Daoy (cell line): ENCODE measurements at places on chromosomes 12 and 14. TPM values are rescaled to one million over a fixed set of nuclear protein-coding genes. Genes with fewer than 3 reads are reported as not detected.

DNA sequence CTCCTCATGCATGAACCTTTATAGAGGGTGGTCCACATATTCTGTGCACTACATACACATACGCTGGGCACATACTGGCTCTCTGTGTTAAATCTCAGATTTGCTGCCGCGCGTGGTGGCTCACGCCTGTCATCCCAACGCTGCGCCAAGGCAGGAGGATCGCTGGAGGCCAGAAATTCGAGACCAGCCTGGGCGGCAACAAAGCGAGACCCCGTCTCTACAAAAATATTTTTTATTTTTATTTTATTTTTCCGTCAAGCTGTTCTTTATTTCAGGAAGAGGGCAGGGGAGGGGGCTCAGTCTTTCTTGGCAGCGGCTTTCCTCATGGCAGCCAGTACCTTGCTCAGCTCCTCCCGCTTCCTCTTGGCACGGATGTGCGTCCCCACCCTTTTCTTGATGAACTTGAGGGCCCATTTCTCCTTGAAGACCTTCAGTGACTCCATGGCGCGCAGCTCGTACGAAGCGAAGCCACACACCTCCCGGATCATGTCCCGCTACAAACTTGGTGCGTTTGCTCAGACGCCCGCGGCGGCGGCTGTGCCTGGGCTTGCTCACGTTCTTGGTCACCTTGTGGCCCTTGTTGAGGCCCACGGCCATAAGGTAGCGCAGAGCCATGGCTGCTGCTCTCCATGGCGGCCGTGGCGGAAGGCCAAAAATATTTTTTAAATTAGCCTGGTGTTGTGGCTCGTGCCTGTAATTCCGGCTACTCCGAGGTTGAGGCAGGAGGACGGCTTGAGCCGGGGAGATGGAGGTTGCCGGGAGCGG is 3.2 kb downstream of the DCAF4 start:
- no peak for DNase-seq

DNA sequence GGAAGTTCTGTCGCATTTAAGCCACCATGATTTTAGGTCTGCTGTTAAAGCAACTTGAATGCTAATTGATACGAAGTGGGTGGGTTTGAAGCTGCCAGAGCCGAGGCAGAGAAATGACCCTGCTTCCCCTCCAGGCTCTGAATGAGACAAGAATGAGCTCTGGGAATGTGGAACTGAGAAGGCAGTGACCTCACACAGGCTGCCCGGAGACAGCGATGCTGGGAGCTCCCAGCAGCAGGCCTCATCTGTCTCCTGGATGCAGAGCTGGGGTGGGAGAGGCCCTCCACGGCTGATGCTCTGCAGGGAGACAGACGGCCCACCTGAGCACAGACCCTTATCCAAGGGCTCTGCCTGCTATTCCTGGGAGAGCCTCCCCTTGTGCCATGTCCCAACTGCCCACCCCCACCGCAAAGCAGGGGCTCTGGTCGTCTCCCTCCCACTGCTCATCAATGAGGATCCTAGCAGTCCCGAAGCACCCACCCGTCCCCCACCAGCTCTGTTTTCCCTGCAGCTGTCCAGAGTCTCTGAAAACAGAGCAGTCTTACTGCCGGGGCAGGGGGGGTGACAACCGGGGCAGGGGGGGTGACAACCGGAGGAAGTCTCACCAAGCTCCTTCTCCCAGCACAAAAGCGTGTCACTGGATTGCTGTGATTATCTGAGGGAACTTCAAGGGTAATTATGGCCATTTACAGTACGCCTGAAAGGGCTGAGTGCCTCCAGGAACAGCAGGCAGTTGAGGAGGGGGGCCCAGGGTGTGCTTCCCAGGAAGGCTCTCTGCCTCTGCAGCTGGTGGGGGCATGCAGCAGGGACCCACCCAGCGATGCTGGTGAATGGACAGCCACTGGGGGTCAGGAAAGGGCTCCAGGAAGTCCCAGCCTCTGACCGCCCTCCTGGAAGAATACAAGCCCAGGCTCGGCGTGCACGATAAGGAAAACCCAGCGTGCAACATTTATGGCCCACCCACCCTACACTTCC is 67.8 kb downstream of the CHGA start:
- DNase-seq = no peak

GRCh38 chr12:74412606-74413230 is 124.9 kb upstream of the ATXN7L3B start:
- DNase-seq = no peak

GRCh38 chr14:90060965-90061684 is 669 bp upstream of the KCNK13 start:
- DNase-seq = peak; percentile 51

DNA sequence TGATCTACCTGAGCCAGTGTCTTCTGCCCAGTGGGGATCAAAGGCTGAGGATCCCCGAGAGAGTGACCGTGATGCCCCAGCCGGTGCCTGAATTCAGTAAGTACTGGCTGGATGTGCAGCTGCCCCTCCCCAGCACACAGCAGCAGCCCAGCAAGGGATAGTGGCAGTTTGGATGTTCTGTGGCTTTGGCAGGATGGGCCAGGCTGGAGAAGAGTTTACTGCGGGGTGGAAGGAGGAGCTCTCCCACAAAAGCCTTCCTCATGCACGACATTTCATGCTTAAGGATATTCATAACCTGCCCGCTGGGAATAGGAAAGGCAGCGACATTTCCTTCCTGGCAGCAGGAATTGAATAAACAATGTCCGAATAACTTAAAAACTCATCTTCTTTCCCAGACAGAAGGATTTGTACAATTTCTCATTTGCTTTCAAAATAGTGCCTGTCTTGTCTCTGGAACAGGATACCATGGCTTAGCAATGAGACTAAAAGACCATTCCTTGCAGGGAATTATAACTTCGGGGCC is 135.6 kb upstream of the PRMT8 start:
- no peak for DNase-seq

GRCh38 chr12:65495233-65495632 is 216.8 kb downstream of the MSRB3 start:
- peak; percentile 91 for DNase-seq

- DNase-seq = no peak
Observed at GRCh38 chr12:26177283-26177682, 18.1 kb upstream of the SSPN start.

DNA sequence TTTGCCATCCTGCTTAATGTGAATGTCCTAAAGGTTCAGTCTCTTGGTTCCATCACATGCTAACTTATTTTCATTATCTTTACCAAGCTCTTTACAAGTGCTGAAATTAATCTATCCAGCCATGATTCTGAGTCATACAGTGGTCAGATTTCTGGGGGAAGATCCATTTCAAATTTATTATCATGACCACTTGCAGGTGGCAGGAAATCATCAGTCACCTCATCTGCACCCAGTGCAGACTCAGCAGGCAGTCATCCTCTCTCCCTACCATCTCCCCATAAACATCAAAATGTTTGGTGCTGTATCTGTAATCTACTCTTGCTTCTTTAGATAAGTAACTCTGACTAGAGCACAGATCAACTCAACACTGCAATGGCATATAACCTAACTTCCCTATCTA is 23.5 kb downstream of the ATG14 start:
- DNase-seq = peak; percentile 78

- DNase-seq = peak; percentile 94
Observed at GRCh38 chr14:70856851-70857495, 47.7 kb upstream of the MAP3K9 start.

DNA sequence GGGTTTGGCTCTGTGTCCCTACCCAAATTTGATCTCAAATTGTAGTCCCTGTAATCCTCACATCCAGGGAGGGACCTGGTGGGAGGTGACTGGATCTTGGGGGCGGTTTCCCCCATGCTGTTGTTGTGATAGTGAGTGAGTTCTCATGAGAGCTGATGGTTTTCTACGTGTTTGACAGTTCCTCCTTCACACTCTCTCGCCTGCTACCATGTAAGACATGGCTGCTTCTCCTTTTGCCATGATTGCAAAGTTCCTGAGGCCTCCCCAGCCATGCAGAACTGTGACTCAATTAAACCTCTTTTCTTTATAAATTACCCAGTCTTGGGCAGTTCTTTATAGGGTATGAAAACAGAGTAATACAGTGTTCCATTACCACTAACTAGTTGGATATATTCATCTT is 10.3 kb upstream of the LRRC23 start:
- no peak for DNase-seq

DNA sequence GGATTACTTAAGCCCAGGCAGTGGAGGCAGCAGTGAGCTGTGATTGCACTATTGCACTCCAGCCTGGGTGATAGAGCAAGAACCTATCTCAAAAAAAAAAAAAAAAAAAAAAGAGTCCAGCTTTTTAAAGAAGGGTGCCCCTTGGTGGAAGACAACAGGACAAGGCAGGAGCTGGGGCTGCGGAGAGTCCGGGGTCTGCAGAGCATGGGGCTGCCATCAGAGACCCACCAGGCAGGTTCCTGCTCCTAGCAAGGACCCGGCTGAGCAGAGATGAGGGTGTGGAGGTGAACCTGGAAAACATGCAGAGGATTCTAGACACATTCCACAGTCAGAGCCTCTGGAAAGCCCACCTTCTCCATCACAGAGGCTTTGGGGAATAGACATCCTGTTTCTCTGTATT is 21.0 kb upstream of the CIPC start:
- no peak for DNase-seq

FITM1 gene
- 2.7 TPM in 1 of 2 replicates, not detected in the other for total RNA-seq

LMNTD1 gene
- 0.57 TPM in 1 of 2 replicates, not detected in the other for total RNA-seq

KLRC1 gene
- total RNA-seq = not detected in 2 replicates

PLBD1 gene
- total RNA-seq = 1.9 and 3.5 TPM in 2 replicates
